ENCODE measurements at places on chromosomes 3 and 15.

- DNase-seq = no peak
Observed at GRCh38 chr3:16229681-16230080, 35.1 kb downstream of the DPH3 start.

DNA sequence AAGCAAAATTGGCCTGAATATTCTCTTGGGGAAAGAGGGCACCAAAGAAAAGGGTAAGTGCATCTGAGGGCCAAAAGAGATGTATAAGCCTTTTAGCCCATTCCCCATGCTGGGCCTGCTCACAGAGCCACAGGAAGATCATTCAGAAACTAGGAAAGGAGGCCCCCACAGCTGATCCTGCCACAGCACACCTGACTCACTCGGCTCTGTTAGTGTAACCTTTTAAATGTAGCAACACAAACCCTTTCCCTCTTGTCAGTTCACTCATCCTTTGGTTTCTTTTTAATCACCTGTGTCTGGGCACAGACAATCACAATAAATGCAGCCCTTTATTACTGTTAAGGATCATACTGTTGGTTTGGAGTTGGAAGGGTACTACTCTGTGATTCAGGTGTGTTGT is 69.9 kb downstream of the PDCD6IP start:
- no peak for DNase-seq

- DNase-seq = no peak
Observed at GRCh38 chr3:46990573-46991374, 11.3 kb downstream of the NBEAL2 start.

- no peak for DNase-seq
Observed at GRCh38 chr15:53160092-53160704, 370.1 kb upstream of the ONECUT1 start.

GRCh38 chr15:91055548-91056331 is 33.3 kb upstream of the VPS33B start:
- DNase-seq = peak; percentile 49

- DNase-seq = no peak
Observed at GRCh38 chr3:183324083-183324482, 71.0 kb downstream of the B3GNT5 start.

DNA sequence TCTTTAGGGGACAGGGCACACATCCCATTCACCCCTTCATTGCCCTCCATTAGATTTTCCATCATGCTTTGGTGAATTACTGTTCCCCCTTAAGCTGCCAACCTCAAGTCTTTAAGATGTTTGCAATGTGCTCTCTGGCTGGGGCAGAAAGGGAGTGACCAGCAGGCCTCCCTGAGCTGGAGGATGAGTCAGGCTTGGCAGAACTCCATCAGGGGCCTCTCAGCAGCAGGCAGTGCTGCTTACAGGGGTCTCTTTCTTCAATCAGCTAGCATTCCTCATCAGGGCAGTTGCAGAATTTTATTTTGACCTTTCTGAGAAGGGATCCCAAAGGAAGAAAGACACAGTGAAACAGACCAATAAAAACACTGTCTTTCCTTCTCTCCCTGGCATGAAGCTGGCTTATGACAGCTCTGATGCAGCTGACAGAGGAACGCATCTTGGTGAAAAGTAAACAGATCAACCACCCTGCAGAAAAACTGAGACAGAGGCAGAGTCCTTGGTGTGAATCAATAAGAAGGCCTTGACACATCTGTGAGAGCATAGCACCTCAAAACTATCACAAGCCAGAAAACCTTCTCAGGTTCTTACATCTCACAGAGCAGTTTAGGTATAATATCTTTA is 88.7 kb upstream of the MRPL3 start:
- DNase-seq = peak; percentile 80

GRCh38 chr3:39541917-39542329 is 74.4 kb downstream of the MOBP start:
- DNase-seq = peak; percentile 15

DNA sequence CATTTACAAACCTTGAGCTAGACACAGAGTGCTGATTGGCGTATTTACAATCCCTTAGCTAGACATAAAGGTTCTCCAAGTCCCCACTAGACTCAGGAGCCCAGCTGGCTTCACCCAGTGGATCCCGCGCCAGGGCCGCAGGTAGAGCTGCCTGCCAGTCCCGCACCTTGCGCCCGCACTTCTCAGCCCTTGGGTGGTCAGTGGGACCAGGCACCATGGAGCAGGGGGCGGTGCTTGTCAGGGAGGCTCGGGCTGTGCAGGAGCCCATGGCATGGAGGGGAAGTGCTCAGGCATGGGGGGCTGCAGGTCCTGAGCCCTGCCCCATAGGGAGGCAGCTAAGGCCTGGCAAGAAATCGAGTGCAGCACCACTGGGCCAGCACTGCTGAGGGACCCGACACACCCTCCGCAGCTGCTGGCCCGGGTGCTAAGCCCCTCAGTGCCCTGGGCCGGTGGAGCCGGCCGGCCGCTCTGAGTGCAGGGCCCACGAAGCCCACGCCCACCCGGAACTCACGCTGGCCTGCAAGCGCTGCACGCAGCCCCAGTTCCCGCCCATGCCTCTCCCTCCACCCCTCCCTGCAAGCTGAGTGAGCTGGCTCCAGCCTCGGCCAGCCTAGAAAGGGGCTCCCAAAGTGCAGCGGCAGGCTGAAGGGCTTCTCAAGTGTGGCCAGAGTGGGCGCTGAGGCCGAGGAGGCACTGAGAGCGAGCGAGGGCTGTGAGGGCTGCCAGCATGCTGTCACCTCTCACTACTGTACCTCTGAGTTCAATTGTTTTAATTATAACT is 1213.9 kb downstream of the OTOL1 start:
- no peak for DNase-seq

- DNase-seq = no peak
Observed at GRCh38 chr3:26237036-26237682, 385.4 kb upstream of the LRRC3B start.

- DNase-seq = no peak
Observed at GRCh38 chr3:171454041-171454440, 6.2 kb downstream of the TNIK start.

DNA sequence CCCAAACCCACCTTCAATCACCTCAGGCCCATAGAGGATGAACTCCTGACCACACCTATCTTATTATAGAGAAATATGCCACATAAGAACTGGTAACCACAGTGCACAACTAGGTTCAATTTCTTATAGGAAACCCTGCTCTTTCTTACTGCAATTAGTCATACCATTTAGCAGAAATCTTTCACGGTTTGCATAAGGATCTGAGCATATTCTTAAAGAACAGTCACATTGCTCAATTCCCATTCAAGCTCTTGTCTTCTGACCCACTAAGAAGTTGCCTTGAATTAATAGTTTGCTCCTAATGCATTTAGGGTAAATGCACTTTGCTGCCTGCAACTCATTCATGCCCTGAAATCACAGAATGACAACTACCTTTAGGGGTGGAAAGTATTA is 9.2 kb downstream of the ERC2 start:
- DNase-seq = no peak

- DNase-seq = peak; percentile 42
Observed at GRCh38 chr3:17431004-17431403, 311.4 kb downstream of the TBC1D5 start.

DNA sequence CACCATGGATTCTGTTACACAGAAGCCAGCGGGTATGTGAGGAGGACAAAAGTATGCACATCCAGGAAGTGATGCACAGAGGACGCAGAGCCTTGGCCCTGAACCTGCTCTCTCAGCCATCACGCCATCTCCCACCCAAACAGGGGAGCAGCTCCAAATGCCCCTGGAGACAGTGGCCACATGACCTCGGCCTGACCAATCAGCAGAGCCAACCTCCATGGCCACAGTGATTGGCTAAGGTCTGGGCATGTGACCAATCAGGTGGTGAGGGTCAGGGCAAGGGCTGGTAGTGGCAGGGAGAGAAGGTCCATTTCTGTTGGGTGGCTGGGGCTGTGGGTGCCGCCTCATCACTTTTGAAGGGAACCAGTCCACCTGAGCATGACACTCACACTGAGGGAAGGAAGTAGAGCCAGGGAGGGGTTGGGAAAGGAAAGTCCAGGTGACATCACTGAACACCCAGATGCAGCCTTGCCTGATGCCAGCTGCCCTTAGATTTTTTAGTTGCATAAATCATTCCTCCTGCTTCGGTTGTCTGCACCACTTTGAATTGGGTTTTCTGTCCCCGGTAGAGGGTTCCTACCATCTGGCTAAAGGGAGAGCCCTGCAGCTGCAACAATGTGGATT is 70.3 kb upstream of the IQSEC1 start:
- DNase-seq = no peak

DNA sequence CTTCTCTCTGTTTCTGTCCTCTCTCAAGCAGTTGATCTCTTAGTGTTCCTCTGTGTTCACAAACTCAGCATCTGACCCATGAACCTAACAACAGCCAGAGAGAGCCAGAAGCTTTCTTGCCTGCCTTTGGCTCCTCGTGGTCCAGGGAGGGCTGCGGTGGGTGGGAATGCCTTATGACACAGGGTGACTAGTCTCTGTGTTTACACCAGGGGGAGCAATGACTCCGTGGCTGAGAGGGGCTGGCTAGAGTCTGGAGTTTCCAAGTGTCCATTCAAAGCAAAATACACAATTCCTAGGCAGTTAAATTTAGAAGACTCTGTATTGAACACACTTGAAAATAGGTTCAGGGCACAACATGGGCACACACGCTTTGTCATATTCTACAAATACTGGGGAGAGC is 370.0 kb upstream of the FRG2C start:
- DNase-seq = peak; percentile 51

- no peak for DNase-seq
Observed at GRCh38 chr3:149013726-149014125, 22.4 kb downstream of the GYG1 start.

GRCh38 chr3:19264424-19264823 is 116.1 kb downstream of the KCNH8 start:
- no peak for DNase-seq

DNA sequence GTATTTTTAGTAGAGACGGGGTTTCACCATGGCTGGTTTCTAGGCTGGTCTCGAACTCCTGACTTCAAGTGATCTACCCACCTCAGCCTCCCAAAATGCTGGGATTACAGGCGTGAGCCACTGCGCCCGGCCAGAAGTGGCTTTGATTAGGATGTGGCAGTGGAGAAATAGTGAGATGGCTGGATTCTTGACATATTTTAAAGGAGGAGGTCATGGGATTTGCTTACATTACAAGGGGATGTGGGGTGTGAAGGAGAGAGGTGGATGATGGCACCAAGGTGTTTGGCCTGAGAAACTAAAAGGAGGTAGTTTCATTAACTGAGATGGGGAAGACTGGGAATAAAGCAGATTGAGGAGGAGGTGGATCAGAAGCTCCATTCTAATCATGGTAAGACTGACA is 15.0 kb upstream of the LTF start:
- DNase-seq = no peak

DNA sequence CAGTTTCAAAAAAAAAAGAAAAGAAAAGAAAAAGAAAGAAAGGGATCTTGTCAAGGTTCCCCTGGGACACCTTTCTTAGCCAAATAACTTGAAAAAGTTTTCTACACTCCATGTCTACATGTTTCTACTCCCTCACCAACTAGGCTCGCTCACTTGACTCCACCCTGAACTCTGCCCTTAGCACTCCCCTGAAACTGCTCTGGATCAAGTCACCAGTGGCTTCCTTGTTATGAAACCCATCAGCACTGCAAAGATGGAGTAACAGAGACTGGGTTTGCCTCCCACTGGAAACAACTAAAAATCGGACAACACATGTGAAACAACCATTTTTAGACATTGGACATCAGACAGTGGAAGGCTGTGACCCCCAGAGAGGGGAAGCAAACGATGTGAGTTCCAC is 36.8 kb downstream of the TMEM40 start:
- no peak for DNase-seq

GRCh38 chr3:192953926-192954325 is 36.3 kb upstream of the MB21D2 start:
- peak; percentile 70 for DNase-seq

DNA sequence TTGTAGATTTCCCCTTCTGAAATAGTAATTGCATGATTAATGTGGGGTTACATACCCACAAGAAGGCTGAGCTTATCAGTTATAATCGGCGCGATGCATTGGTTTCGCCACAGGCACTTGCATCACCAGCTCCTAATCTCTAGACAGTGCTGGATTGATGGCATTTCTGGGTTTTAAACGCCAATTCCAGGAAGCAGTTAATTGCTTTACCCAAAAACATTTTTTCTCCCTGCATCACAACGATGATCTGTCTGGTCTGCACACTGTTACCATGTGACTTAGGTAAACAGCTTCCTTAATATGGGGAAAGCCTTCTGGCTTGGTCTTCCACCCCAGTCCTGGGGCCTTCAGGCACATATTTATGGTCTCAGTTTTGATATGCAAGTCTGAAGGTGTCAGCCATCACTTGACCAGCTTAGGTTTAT is 70.0 kb upstream of the HEG1 start:
- peak; percentile 99 for DNase-seq

DNA sequence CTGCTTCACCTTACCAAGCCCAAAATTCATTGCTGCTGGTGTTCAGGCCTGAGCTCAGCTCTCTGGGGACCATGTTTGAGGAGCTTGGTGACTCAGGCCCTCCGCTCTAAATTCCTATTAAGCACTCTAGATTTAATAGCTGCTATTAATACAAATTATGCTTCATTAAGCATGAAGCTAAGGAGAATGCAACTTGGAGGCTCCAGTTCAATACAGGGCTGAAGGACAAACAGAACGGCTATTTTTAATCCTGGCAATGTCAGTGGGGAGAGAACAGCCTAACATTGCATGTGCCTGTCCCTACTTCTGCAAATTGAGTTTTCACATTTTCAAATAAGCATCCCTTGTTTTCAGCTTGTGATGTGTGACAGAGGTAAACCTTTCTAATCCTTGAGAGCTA is 80.1 kb upstream of the TRIM42 start:
- DNase-seq = no peak

- DNase-seq = no peak
Observed at GRCh38 chr3:136958939-136959338, 1.2 kb downstream of the IL20RB start.

- DNase-seq = no peak
Observed at GRCh38 chr3:16251316-16252085, 13.2 kb downstream of the DPH3 start.

DNA sequence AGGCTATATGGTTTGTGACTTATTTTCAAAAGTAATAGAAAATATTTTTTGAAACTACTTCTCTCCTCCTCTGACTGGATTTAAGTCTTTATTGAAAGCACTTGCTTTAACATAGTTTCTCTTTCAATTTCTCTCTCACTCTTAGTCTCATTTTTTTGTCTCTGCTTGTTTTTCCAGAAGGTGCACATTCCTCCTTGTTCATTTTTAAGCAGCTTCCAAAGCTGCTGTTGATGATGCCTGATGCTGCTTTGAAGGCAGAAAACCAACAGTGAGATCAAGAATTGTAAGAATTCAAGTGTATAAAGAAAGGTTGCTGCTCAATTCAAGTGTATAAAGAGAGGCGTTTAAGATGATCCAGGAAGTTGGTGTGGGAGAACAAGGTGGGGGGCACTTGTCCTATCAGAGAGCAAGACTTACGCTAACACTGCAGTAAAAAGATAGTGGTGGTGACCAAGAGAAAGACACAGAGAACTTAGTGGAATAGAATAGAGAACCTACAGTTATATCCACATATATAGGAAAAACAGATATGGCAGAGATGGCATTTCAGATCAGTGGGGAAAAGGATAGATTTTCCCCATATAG is 12.1 kb downstream of the NR2C2 start:
- DNase-seq = no peak

GRCh38 chr3:32712506-32713055 is 27.6 kb downstream of the CNOT10 start:
- no peak for DNase-seq

All from fibroblast of upper back skin (primary cell).